Activated B cell treated with CpG ODN at 0.5 μM for 24 hours (primary cell): ENCODE measurements at places on chromosomes 12 and 14.
A peak's percentile ranks its signal among the peaks of the same experiment; 100 is the strongest.

DNA sequence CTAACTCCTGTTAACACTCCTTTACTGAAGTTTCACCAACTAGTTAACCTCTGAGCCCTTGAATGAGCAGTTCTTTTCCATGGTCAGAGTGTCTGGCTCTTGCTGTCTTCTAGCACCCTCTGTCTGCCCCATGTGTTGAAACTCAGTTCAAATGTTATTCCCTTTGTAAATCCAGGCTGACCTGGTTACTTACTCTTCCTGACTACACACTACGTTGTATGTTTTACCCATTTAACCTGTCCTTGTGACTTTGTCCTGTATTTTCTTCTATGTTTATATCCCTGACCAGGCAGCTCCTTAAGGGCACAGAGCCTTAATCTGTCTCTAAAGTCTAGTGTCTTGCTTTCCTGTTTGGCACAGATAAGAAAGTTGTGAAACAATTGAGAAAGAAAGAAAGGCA lies 389.0 kb upstream of the RPL10L start:
- no peak for DNase-seq

GRCh38 chr12:22287101-22287500 lies 47.4 kb downstream of the ST8SIA1 start:
- DNase-seq = no peak

- DNase-seq = no peak
Measured at GRCh38 chr12:109331301-109331952, 16.3 kb upstream of the MYO1H start.

- DNase-seq = no peak
Measured at GRCh38 chr14:74414403-74415114, 11.5 kb downstream of the SYNDIG1L start.

DNA sequence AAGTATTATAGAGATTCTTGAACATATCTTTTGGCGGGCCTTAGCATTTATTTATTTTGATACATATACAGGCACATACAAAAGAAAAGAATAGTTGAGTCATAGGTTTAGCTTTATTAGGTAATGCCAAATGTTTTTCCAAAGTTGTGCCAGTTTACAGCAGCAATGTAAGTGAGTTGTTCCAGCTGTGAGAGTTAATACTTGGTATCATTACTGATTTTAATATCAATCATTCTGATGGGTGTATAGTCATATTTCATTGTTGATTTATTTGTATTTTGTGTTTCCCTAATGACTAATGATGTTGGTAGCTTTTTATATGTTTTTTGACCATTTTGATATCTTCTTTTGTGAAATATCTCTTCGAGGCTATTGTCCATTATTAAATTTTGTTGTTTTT lies 122.4 kb downstream of the MIPOL1 start:
- DNase-seq = no peak

DNA sequence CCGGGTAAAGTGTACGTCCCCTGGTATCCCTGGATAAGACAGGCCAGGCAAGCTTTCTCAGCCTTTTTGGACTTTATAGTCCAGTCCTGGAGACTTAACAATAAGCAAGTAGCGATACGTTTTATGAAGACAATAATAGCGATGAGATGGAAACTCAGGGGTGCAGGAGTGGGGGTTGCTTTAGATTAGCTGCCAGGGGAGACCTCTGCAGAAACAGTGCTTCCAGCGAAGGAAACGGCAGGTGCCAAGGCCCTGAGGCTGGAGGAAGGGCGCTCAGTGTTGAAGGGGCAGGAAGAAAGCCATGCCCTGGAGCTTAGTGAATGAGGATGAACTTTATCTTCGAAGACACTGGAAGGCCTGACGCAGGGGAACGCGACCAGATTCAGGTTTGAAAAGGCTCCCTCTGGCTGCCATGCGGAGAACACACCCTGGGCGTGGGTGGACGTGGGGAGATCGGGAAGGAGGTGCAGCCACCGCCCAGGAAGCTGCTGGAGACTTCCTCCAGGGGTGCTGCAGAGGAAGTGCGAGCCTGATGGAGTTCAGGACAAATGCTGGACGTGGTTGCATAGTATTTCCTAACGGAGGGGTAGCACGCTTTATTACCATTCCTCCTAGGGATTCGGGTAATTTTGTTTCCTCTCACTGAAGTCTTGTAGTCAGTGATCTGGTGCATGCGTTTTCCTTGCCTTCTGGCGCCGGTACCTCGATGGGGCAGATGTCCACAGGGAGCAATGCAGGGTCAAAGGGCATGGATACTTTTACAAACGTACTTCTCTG lies 26.1 kb upstream of the UBC start:
- DNase-seq = peak; percentile 62

- DNase-seq = no peak
Measured at GRCh38 chr12:6049587-6049986, 74.9 kb downstream of the VWF start.

DNA sequence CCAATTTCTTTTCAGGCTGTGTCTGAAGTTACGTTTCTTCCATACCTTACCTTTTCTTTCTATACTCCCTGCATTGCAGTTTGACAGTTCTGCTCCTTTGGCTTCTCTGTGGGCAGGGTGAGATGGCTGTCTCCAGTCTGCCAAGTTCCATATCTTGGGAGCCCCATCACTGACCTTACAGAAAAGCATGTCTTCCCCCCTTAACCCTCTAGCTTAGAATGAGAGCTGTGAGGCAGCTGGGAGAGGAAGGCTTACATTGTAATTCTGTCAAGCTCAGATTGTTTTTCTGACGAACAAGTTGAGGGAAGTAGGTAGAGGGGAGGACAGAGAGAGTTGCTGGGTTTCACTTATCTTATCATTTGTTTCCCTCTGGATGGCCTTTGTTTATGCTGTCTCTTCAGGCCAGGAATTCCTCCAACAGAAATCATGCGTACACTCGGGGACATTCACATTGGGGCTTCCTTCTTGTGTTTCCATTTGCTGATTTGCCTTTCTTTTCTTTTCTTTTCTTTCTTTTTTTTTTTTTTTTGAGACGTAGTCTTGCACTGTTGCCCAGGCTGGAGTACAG lies 9.3 kb downstream of the DAAM1 start:
- no peak for DNase-seq
